ENCODE measurements at places on chromosomes 16 and 17. TPM values are rescaled to one million over a fixed set of nuclear protein-coding genes. Genes with fewer than 3 reads are reported as not detected.

The BAIAP3 gene
- total RNA-seq = 0.28 TPM

The AMFR gene
- 317 TPM for total RNA-seq

The GRAP gene
- total RNA-seq = 0.18 TPM

The TMEM11 gene
- total RNA-seq = 19.4 TPM

The CCL1 gene
- total RNA-seq = not detected

The CPHXL2 gene
- not detected for total RNA-seq

The TVP23A gene
- not detected for total RNA-seq

The CCL8 gene
- total RNA-seq = 8.8 TPM

The SLC12A3 gene
- under 0.01 TPM for total RNA-seq

The KRT27 gene
- total RNA-seq = not detected

The VMO1 gene
- 0.74 TPM for total RNA-seq

The CA5A gene
- not detected for total RNA-seq

The RNF40 gene
- total RNA-seq = 53.8 TPM

The KRT12 gene
- not detected for total RNA-seq

The CA10 gene
- total RNA-seq = not detected

The GRAPL gene
- not detected for total RNA-seq

The C16orf89 gene
- 3.3 TPM for total RNA-seq

The PIEZO1 gene
- total RNA-seq = 117 TPM

The SOCS1 gene
- 2.4 TPM for total RNA-seq

The CLDN6 gene
- total RNA-seq = not detected

Measured in smooth muscle cell of bladder (primary cell).